ENCODE measurements at places on chromosomes 7 and 10.

DNA sequence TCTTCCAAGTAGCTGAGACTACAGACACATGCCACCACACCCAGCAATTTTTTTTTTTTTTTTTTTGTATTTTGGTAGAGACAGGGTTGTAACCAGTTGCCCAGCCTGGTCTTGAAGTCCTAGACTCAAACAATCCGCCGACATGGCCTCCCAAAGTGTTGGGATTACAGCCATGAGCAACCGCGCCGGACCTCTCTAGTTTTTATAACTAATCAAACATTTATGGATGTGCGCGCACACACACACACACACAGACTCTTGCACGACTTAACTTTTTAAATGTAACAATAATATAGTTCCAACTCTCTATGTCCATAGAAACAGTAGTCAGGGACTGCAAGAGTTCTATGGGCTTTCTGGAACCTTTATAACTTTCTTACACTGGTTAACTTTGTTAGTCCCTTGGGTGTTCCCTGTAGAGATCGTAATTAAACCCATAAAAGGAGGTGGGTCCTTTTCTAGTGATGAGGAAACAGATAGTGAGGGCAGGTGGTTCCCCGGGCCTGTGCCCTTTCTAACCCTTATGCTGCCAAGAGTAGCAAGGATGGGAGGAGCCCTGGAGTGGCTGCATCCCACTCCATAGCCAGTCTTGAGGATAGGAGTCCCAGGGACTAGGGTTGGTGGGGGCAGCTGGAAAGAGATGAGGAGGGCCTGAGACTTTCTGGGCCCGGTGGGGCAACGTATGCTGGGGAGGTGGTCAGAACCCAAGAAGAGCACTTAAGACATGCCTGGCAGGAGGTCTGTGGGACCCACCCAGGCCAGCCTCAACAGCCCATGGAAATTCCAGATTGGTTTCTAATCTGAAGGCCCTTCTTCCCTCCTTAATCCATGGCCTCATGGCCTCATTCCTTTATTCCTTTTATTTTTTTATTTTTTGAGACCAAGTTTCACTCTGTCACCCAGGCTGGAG lies 8.6 kb downstream of the MARVELD1 start:
- no peak for DNase-seq

DNA sequence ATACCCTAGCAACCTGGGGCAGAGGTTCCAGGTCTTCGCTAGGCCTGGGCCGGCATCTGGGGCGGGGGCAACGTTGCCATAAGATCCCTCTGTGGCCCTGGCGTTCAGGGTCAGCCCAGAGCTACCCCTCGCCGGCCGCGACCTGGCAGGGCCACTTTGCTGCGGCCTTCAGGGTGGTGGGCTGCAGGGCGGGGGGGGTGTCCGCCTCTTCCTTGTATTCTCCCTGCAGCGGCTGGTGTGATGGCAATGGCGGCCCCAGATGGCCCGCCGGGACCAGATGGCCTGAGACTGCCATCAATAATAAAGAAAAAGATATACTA lies 539.2 kb upstream of the POT1 start:
- no peak for DNase-seq

DNA sequence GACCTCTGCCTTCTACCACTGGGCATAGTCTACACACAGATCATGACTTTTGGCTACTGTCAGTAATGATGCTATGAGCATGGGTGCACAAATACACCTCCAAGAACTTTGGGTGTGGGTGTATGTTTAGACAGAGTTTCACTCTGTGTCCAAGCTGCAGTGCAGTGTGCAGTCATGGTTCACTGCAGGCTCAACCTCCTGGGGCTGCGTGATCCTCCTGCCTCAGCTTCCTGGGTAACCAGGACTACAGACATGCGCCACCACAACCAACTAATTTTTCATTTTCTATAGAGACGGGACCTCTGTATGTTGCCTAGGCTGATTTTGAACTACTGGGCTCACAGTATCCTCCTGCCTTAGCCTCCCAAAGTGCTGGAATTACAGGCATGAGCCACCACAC lies 194.4 kb downstream of the NSUN6 start:
- DNase-seq, result no peak

GRCh38 chr10:117544711-117545140 lies 2.2 kb downstream of the EMX2 start:
- DNase-seq, result no peak

- DNase-seq, result no peak
Observed at GRCh38 chr10:1292611-1293031, 236.4 kb downstream of the WDR37 start.

DNA sequence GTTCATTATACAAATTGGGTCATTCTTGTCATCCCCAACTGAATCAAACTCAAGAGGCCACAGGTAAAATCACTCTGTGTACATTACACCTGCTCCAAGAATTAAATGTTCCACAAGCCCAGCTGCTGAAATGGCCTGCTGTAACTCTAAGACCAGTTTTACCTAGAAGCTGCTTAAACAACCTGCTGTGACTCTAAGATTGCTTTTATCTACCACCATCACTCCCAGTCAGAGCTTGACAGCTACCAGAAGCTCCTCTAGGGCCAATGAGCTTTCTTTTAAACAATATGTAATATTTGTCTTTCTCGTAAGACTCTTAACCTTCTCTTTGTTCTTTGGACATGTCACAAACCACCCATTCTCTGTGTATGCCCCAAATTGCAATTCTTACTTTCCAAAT lies 141.8 kb upstream of the LRGUK start:
- DNase-seq, result no peak

DNA sequence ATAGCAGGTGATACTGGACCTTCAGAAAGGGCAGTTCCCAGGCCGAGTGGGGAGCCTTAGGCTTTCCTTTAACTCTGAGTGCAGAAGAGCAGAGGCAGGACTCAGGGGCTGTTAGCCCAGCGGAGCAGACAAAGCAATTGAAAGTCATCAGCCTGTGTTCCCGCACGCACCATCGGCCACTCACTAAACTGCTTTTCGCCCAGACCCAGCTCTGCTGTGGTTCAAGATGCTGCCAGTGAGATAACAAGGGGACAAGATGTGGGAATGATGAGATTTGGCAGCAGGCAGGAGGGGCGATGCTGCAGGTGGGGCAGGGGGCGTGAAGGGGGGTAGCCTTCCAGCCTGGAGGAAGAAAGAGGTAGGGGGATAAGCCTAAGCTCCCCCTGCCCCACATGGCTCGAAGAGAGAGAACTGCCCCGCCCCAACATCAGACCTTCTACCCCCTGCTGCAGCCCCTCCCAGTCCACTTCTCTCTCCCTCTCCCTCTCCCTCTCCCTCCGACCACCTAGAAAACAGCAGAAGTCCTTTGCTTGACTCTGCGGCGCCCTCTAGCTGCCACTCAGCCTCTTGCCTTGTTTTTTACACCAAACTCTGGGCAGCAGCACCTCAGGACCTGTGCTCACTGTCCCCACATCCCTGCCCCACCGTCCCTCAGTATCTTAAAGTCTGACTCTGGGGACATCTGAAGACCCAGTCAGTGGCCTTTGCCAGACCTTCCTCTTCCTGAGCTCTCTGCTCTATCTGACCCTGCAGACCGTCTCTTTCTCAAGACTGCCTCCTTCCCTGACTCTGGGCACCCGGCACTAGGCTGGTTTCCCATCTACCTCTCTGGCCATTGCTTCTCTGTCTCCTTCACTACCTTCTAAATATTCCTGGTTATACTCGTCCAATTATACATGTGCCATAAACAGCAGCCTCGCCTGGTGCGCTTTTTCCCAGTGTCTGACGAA lies 110.5 kb downstream of the C10orf105 start:
- peak; percentile 4 for DNase-seq

- no peak for DNase-seq
Observed at GRCh38 chr7:47882635-47883034, 65.6 kb downstream of the PKD1L1 start.

GRCh38 chr7:1033546-1034145 lies 10.7 kb upstream of the GPR146 start:
- no peak for DNase-seq

GRCh38 chr7:28224172-28224571 lies 43.6 kb upstream of the JAZF1 start:
- no peak for DNase-seq

GRCh38 chr10:6659451-6659850 lies 79.4 kb upstream of the PRKCQ start:
- no peak for DNase-seq

DNA sequence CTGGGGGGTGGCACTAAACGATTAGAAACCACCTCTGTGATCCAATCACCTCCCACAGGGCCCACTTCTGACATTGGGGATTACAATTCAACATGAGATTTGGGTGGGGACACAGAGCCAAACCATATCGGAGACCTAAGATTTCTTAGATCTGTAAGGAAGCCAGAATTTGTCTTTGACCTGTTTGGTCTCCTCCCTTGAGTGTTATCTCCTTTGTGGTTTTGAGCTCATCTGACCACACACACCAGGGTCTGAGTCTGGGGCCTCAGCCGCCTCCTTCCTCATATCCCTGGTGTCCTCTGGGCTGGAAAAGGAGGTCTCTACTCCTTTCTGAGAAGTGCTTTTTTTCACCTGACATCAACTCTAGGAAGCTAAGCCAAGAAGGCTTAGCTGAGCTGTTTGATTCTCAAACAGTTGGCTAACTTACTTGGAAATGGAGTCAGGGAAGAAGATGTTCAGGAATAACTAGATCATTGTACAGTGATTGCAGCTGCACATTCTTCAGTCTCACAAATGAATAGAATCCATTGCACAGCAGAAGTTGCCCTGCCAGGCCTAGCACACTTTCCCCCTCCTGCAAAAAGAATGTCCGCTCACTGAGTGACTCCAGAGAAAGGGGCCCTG lies 167.4 kb downstream of the ARHGAP21 start:
- DNase-seq, result no peak

DNA sequence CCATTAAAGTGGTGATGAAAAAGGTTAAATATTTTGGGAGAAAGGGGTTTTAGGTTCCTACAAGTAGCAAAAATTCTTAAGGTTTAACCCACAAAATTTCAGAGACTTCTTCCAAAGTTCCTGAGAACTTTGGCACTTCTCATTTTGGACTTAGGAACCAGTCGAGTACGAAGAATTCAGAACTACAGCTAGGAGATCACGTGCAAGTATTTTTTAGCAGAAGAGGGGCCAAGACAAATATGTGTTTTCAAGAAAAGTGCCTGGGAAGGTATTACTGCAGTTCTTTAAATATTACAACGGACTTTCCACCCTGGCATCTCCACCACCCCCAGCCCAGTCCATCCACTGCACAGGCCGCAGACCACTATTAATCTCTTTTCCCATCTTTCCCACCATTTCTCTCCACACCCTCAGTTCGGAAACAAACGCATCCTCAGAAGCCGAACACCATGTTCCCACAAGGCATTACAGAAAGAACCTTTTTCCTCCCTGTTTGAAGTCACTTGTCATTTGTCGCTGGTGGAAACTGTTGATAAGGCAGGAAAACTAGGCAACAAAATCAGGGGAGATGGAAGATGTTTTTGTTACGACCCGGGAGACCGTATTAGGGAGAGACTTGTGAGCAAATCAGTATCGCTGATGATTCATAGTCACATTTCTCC lies 7.1 kb downstream of the INHBA start:
- DNase-seq, result no peak

GRCh38 chr7:136971776-136972175 lies 103.3 kb downstream of the CHRM2 start:
- DNase-seq, result no peak
